ENCODE measurements at places on chromosomes 5 and 9. TPM values are rescaled to one million over a fixed set of nuclear protein-coding genes. Genes with fewer than 3 reads are reported as not detected.

SLF1 gene
- 5.4 TPM for total RNA-seq

FREM1 gene
- total RNA-seq: under 0.01 TPM

ANKRD34B gene
- total RNA-seq: not detected

PCDHGB6 gene
- 4.3 TPM for total RNA-seq

PCDHGA1 gene
- total RNA-seq: 1.8 TPM

IFNA2 gene
- not detected for total RNA-seq

FRMPD1 gene
- total RNA-seq: not detected

LCN15 gene
- not detected for total RNA-seq

JAKMIP2 gene
- total RNA-seq: 1.3 TPM

COMMD10 gene
- 35.8 TPM for total RNA-seq

IL9 gene
- not detected for total RNA-seq

ADGRV1 gene
- 0.17 TPM for total RNA-seq

SAXO1 gene
- total RNA-seq: 0.17 TPM

LRRTM2 gene
- 1.3 TPM for total RNA-seq

OLFML2A gene
- 33.7 TPM for total RNA-seq

HMMR gene
- total RNA-seq: 1.3 TPM

CAMK4 gene
- total RNA-seq: 0.77 TPM

PCDHGA7 gene
- 6.8 TPM for total RNA-seq

CXCL14 gene
- 0.26 TPM for total RNA-seq

LIFR gene
- total RNA-seq: 65.1 TPM

LPAR1 gene
- total RNA-seq: 222 TPM

ADAMTS6 gene
- total RNA-seq: 48.3 TPM

MZB1 gene
- total RNA-seq: not detected

CENPK gene
- 4.9 TPM for total RNA-seq

CSF2 gene
- 0.51 TPM for total RNA-seq

B4GALT7 gene
- 29.1 TPM for total RNA-seq

CD14 gene
- total RNA-seq: 4.1 TPM

IRX2 gene
- 0.33 TPM for total RNA-seq

ENG gene
- 11.8 TPM for total RNA-seq

All from fibroblast of lung (primary cell).